ENCODE measurements at places on chromosomes 13 and 19.

DNA sequence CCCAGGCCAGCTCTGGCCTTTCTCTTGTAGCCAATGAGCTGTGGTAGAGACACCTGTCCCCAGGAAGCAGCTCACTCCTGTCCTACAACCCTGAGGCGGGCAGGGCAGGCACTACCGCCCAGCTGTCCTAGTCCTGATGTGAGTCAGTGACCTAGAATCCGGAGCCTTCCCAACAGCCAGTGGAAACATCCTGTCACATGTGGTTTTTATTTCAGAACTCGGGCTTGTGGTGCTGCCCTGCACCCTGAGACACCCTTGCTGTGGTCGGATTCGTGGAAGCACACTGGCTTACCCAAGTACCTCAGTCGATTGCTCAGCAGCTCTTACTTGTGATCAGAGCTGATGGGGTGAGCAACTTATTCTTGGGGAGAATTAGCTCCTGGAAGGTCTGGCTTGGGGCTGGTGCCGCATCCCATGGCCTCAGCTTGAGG lies 83.6 kb upstream of the ARHGEF7 start:
- no peak for DNase-seq

DNA sequence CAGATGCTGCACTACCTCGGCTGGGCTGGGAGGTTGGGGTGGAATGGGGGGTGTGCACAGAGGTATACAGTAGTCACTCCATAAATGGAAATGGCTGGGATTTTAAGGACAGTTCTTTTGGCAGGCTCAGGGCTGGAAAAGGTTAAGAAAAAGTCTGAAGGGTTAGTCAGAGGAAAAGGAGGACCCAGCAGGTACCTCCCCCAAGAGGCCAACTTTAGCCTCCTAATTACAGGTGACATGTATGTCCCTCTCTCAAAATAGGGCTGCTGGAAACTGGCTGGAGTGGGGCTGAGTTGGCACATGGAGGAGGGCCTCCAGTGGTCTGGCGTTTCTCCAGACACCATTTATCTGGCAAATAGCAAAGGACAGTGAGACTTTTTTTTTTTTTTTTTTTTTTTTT lies 994 bp downstream of the CCDC194 start:
- DNase-seq: no peak

GRCh38 chr19:369876-370275 lies 25.3 kb upstream of the MIER2 start:
- DNase-seq: no peak

DNA sequence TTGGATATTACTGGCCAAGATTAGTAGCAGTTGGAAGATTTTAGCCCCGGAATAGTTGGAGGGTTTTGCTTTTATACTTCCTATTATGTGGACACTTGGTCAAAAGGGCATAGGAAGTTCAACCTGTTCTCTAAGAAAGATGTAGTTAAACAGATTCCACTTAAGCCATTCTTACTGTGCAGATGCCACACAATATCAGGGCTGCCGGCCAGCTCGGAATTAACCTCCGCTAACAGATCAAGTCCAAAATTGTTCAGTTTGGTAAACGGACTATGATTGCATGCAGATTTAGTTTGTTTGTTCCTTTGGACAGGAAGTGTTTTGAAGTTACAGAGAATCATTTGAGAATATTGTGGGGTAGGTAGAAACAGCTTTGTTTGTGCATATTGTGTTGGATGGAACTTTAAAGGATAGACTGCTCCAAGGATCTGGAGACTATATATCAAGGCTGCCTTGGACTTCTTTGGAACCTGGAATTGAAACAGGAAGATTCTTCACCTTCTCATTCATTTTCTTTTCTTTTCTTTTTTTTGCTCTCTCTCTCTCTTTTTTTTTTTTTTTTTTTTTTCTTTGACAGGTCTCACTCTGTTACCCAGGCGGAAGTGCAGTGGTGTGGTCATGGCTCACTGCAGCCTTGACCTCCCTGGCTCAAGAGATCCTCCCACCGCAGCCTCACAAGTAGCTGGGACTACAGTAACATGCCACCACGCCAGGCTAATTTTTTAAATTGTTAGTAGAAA lies 5.0 kb upstream of the SPRY2 start:
- no peak for DNase-seq

- DNase-seq: no peak
These were observed 7.0 kb downstream of the ZNF737 start for GRCh38 chr19:20558571-20558970.

DNA sequence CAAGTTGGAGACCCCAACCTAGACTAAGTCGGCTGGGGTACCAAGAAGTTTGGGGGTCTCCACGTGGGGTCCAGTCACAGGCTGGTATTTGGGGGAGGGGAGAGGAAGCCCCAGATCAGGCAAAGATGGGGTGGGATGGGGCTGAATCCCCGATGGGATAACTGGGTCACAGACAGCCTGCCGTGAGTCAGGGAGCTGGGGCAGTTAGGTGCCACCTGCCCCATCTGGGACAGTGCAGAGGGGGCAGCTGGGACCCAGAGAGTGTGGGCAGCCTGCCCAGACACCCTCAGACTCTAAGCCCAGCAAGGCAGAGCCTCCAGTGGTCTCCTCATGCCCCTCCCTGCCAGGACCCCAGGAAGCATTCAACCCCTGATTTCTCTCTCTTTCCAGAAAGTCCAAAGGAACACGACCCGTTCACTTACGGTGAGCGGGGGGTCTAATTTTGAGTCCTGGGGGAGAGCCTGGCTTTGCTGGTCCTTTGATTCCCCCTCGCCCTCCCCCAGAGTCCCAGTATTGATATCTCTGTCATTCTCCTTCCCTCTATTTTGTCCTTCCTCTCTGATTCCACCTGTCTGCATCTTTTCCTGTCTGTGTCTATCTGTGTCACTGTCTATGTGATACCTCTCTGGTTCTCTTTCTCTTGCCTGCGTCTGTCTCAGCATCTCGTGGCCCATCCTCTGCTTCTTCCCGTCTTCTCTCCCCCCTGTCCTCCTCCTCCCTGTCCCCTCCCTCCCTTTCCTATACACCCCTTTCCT lies 1.8 kb downstream of the FXYD1 start:
- no peak for DNase-seq

- no peak for DNase-seq
These were observed 1.3 kb downstream of the KLF16 start for GRCh38 chr19:1862068-1862423.

DNA sequence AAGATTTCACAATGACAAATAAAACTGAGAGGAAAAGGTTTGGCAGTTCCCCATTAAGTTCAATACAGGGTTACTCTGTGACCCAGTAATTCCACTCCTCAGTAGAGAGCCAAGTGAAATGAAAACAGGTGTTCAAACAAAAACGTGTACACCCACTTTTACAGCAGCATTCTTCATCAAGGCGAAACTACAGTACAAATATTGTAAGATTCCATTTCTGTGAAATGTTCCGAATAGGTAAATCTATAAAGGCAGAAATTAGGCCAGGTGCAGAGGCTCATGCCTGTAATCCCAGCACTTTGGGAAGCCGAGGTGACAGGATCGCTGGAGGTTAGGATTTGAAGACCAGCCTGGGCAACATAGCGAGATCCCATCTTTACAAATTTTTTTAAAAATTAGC lies 8.9 kb upstream of the GDF15 start:
- no peak for DNase-seq

GRCh38 chr13:23709536-23709935 lies 139.3 kb downstream of the TNFRSF19 start:
- no peak for DNase-seq

DNA sequence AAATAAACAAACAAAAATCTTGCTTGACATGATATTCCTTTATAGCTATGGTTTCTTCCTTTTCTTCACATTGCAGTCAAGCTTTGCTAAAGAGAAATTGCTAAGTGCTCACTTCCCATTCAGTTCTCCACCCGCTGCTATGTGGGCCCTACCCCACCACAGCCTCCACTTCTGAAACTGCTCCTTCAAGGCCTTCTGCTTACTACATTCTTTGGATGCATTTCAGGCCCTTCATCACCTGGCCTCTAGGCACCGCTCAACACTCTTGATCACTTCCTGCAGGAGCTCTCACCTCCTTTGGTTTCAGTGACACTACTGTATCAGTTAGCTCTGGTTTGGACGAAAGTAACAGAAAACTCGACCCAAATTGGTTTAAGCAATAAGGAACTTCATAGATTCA lies 72.4 kb downstream of the KLF5 start:
- no peak for DNase-seq

- DNase-seq: no peak
These were observed 2474.2 kb downstream of the PCDH9 start for GRCh38 chr13:64755961-64756360.

DNA sequence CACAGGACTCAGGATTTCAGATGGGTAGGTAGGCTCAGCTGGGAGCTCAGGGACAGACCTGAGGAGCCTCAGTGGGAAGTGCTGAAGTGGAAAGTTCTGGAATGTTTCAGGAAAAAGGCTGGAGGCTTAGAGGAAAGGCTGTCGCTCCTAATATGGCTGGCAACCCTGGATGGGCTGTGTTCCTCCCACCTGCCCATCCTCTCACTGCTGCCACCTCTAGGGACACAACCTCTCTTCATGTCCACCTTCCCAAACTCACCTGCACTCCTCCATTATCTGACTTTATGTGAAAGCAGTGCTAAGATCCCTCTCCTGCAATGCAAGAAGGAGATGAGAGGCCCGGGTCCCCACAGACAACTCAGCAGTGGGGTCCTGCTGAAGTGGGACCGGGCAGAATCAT lies 5.8 kb upstream of the CEACAM21 start:
- no peak for DNase-seq

DNA sequence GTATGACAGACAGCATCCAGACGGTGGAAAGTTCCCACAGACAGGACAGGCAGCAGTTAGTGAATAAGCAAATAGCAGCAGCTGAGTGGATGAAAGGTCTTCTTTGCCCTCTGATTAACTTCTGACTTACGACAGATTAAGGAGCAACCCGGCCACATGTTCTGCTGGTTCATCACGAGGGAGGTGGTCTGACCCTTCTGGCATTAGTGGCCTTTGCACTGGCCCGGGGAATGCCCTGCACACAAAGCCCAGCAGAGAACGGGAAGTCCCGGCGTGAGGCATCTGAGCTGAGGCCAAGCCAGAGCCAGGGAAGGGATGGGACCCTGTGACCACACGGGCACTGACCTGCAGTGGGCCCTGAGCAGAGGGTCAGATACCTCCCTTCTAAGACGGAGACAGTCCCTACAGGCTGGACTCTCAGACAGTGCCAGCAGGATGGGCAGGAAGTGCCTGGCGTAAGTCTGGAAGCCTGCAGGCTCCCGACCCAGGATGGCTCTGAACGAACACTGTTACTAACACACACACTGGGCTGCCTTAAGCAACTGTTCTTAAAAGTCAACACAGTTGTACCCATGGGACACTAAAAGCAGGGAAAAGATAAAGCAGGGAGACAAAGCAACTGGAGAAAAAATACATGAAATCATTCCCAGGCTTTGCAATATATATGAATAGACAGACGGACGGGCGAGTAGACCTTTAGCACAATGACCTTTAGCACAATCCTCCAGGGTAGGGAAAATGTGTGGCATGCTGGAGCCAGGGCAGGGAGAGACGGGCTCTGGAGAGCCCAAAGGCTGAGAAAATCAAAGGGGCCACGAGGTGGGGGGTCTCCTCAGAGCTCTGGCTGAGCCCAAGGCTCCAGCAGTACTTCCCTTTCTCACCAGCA lies 6.3 kb downstream of the C19orf12 start:
- DNase-seq: no peak

GRCh38 chr19:8036434-8037099 lies 16.0 kb upstream of the CCL25 start:
- DNase-seq: no peak

- no peak for DNase-seq
These were observed 4.5 kb downstream of the ATP4B start for GRCh38 chr13:113653264-113654174.

GRCh38 chr13:109160887-109161669 lies 531.7 kb downstream of the MYO16 start:
- DNase-seq: no peak

DNA sequence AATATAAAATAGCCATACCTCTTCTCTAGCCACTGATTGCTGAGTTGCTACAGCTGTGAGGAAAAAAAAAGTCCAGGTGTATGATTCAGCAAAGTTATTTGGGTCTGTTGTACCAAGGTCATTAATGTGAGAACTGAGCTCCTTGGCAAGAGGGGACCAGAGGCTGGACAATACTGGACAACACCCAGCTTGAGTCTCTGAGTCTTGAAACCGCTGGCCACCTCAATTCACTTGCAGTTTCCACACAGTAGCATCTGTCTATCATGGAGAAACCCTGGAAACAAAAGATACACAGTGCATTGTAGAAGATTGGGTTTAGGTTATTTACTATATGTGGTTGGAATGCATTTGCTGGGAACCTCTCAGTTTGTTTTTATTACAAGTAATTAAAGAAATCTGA lies 60.4 kb downstream of the WDFY2 start:
- DNase-seq: no peak

DNA sequence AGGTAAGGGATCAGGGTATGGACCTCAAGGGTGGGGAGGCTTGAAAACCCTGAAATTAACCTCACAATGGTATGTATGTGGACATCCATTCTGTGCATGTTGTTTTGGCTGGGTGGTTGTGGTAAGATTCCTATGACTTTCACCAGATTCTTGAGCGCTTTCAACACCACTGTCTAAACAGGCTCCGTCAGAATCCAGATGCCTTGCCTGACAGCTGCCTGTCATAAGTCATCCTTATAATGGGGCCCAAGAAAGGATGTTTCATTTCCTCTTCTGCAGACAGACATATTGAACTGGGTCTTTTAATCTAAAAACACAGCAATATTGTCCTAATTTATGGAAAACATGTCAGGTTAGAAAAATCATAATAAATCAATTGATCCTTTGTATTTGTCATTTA lies 41.3 kb downstream of the ALOX5AP start:
- DNase-seq: no peak

- no peak for DNase-seq
These were observed 1.5 kb upstream of the ELOF1 start for GRCh38 chr19:11560404-11561051.

- no peak for DNase-seq
These were observed 343.2 kb downstream of the KCNRG start for GRCh38 chr13:50358231-50359040.

DNA sequence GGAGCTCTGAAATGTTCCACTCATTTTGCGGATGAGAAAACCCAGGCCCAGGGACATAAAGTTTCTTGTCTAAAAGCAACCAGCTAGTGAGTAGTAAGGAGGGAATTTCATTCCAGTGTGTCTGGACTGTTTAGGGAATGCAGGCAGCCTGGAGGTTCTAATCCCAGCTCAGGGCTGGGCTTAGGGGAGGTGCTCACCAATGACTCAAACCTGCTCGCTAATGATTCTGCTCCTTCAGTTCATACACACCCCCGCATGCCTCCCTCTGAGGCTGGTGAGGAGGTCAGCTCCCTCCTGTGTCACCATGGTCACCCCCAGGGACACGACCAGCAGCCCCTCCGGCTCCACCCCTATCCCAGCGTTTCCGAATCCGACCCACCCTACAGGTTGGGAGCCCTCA lies 34.6 kb downstream of the CYP4F2 start:
- no peak for DNase-seq

DNA sequence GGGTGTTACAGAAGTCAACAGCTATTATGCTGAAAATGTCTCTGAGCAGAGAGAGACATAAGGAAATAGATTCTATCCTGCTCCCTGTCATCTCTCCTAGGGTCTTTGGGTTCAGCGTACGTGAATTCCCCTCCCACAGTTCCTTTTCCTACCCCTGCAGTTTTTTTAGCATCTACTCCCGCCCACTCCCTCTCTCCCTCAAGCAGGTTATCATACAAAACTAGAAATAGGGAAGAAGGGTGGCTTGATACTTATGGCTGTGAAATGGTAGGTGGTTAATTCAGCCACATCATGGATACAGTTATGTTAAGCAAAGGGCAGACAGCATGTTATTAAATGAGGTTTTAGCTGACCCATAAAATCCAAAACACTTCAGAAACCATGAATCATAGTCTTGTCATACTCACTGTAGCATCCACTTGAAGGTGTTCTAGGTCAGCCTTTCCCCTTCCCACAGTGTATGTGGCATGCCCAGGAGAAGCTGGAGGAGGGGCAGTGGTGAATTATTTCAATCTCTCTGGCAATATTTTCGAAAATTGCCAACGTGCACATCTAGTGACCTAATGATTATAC lies 236.8 kb upstream of the SERP2 start:
- no peak for DNase-seq

Measured in stimulated activated CD8-positive, alpha-beta memory T cell treated with anti-CD3 and anti-CD28 coated beads, Interleukin-15, amount 100 ng/mL, for 24 hours (primary cell).